ENCODE measurements at places on chromosomes 3 and 15.
A peak's percentile ranks its signal among the peaks of the same experiment; 100 is the strongest.

GRCh38 chr3:84487296-84487695 lies 471.5 kb upstream of the CADM2 start:
- DNase-seq, result no peak

- no peak for DNase-seq
Measured at GRCh38 chr3:159657629-159658028, 331.0 kb upstream of the IL12A start.

DNA sequence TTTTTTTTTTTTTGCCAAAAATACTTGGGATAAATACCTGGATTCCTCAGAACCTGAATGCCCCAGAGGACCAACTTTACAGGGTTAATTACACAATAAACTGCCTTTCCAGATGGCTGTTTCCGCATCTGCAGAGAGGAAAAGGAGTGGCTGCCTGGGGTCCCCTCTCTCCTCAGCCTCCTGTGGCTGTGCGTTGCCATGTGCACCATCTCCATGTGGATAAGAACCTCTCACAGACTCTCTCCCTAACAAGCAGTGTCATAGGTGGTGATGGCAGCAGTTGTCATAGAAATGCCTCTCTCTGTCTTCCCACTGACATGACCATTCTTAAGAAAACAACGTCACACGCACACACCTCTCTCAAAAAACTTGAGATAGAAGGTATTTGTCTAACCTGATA lies 179.4 kb downstream of the RPLP1 start:
- no peak for DNase-seq

DNA sequence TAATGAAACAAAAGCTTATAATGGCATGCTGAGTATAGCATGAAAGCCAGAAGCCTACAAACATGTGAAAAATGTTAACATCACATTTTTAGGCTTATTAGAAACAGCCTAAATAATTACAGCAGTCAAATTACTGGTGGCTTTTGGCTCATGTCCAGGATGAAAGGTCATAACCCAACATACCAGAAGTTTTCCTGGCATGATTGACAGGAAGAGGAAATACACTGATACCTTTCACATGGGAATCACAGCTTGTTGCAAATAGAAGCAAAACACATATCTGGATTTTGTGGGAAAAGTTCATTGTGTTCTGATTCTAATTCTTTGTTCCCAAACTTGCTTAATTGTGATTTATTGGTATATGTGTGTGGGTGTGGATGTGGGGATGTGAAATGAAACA lies 393.5 kb upstream of the ARRDC4 start:
- no peak for DNase-seq

DNA sequence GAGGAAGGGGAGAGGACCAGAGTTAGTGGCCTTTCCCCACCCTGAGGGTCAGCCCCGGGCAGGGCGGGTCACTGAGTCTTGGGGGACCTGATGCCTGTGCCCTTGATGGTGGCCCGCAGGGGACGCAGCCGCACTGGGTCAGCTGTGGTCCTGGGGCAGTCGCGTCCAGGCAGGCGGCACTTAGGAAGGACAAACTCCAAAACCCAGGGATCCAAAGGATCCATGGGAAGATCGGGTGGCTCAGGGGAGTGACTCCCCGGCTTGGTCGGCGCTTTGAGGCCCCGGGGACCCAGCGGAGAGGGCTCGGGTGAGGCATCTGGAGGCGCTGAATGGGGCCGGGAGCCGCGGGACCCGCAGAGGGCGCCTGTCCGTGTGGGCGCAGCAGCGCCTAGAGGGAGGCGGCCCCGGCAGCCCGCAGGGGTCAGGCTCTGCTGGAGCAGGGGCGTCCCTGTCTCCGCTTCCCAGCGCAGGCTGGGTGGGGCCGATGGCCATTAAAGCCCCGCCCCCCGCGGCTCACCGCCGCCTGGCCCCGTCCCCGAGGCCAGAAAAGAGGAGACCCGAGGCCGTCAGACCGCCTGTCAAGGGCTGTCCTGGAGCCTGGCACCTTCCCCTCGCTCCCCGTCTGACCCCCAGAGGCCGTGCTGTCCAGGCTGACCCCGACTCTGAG lies 17.5 kb downstream of the CIDEC start:
- DNase-seq, result no peak

GRCh38 chr15:41291065-41291631 lies 41.2 kb downstream of the OIP5 start:
- no peak for DNase-seq

DNA sequence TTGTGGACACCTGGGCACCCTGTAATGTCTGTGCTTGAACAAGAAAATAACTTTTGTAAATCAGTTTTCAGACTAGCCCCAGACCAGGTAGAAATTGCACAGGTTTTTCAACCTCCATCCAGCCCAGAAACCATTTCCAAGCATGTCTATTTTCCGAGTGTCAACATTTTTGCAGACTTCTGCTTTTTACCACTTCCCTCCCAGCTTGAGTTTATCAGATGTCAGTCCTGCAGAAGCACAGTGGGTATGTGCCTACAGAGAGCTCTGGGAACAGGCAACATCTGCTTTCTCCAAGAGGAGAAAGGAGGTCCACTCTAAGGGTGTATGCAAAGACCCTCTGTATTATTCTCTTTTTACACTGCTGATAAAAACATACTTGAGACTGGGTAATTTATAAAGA lies 83.9 kb downstream of the LRRK1 start:
- no peak for DNase-seq

- DNase-seq, result no peak
Measured at GRCh38 chr3:170814822-170815221, 55.2 kb downstream of the RPL22L1 start.

DNA sequence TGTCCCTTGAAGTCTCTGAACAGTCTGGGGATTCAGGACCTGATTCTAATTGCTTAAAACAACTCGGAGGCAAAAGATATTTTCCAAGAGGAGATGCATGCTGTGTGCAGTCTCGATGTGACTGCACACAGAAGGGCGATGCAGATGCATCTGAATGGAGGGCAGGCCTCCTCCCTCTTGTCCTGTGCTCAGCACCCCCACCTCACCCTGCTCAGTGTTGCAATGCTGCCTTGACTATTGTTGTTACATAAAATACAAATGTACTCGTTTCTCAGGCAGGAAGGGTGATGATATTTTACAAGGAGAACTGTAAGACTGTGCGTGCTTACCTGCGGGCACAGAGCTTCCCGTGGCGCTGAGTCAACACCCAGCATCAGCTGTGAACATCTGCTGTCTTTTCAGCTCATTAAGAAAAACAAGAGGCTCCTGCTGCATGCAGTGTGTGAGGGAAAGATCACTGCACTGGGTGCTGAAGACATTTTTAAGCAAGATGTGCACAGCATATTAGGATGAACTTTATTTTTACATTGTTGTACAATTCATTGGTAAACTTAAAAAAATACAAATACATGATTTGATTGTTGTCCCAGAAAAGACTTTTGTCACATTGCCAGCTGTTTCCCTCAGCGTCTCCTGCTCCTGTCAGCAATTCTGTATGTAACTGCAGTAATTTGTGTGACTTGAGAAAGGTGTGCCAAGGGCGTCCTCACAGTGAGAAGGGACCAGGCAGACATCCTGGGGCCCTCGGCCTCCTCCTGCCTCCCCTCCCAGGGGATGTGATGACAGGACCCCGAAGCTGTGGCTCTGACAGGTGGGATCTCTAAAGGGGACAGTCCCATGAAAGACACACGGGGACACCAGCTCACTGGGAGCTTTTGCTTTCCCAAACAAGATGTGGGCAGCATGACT lies 56.3 kb upstream of the RPL32 start:
- no peak for DNase-seq

GRCh38 chr3:129132097-129132866 lies 10.7 kb upstream of the RAB43 start:
- DNase-seq, result no peak

DNA sequence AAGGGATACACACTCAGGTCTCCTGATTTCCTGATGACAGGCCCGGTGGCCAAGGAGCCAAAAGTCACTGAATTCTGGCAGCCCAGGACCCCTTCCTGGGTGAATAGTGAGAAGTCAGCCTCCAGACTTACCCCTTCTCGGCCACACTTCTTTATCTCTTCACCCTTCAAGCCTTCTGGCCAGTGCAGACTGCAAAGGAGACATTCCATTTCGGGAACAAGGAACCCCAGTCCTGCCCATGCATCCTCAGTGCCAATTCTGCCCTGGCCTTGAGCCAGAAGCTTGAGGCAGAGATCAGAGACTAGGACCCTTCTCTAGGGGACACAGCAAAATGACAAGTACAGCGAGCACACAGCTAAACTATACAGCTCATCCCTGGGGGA lies 28.8 kb downstream of the GRAMD2A start:
- DNase-seq, result no peak

GRCh38 chr3:22960105-22960984 lies 242.8 kb upstream of the UBE2E2 start:
- peak; percentile 48 for DNase-seq

DNA sequence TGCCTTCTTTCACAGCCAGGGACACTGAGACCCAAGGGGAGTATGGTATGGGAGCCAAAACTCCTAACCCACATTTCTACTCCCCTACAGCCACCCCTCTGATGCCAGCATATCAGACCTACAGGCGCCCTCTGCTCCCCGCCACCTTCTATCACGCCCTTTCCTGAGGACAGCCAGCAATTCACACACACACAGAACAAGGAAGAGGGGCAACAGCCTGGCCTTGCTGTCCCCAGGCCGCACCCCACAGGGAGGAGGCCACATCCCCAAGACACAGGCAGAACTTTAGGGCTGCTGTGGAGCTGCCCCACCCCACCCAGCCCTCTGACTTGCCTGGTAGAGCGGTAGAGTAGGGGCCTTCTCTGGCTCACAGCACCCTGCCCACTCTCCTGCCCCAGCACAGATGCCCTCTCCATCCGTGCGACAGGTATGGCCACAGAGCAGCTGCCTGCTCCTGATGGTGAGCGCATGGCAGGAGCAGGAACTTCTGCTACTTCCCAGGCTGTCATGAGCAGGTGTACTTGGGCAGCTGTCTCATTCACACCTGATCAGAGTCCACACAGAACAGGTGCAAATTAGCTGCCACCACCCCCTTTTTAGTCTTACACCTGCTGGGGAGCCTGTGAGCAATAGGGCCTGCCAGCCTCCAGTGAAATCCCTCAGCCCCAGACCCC lies 33.4 kb downstream of the CCDC33 start:
- no peak for DNase-seq

- DNase-seq, result no peak
Measured at GRCh38 chr15:89460048-89460447, 36.3 kb downstream of the RHCG start.
